ENCODE measurements at places on chromosomes 5 and 9.
A peak's percentile ranks its signal among the peaks of the same experiment; 100 is the strongest.

DNA sequence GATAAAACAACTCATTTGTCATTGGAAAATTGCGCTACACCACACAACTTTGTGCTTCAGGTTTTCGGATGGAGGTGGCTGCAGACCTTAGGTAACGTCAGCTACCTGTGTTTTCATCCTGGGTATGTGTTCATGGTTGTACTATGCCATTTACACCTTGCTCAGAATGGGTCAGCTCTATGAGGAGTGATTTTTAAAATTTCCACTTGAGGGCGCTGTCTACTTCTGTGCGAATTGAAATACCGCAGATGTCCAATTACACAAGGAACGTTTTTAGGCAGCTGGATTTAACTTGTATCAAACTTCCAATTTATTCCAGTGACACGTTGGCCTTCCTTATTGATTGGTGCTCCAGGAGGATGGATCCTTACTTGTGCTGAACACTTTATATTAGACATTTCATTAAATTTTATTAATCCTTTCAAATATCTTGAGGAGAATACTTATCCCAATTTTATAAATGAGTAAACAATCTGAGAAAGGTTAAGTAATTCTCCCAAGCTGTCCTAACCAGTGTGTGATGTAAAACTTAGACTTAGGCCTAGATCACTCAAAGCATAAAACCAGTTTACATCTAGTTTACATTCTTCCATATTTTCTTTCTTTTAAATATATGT is 23.4 kb downstream of the DMRTA1 start:
- no peak for DNase-seq

DNA sequence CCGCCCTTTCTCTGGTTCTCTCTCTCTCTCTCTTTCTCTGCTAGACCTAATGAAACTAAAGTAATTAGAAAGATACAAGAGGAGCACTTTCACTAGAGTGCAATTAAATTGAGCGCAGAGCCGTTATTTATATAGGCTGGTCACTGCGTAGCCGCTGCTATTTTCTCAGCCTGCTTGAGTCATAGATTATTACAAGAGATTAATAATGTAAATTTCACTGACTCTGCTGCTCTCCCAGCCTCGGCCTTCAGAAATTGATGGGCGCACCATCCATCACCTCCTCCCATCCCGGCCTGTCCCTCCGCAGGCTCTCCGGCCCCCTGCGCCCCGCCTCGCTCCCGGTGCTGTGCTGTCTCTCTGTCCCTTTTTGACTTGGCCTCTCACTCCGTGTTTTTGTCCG is 268.0 kb upstream of the MVB12B start:
- DNase-seq = no peak

GRCh38 chr5:40615586-40616170 is 64.0 kb upstream of the PTGER4 start:
- peak; percentile 3 for DNase-seq

DNA sequence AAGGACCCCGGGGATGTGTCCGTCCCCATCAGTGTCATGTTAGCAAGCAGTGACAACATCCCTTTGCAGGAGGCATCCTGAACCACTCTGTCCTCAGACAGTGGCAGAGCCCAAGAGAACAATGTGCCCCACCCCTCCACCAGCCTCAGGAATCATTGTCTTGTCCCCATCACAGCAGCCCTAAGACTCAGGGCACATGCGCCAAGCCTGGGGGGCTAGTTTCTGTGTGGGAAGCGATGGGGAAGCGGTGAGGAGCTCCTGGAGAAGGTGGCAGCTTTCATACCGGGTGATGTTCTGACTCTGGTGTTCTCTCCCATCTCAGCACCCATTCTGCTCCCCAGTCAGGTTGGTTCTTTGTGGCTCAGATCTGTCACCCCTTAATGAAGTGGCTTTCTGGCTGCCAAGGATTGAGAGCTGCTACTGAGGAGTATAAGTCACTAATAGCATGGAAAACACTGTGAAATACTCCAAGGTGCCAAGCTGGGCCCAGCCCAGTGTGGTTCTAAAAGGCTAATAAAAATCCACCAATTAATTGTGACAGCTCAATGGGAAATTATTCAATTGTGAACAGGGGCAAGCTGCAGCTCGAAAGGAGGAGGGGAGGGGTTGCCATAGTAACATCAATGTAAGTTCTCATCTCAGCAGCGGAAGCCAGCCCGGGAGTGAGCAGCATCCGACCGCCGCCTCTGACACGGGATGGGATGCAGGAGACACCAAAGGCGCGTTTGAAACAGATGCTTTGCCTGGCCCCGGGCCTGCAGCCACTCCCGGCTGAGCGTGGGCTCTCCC is 4.7 kb downstream of the QRFP start:
- no peak for DNase-seq

DNA sequence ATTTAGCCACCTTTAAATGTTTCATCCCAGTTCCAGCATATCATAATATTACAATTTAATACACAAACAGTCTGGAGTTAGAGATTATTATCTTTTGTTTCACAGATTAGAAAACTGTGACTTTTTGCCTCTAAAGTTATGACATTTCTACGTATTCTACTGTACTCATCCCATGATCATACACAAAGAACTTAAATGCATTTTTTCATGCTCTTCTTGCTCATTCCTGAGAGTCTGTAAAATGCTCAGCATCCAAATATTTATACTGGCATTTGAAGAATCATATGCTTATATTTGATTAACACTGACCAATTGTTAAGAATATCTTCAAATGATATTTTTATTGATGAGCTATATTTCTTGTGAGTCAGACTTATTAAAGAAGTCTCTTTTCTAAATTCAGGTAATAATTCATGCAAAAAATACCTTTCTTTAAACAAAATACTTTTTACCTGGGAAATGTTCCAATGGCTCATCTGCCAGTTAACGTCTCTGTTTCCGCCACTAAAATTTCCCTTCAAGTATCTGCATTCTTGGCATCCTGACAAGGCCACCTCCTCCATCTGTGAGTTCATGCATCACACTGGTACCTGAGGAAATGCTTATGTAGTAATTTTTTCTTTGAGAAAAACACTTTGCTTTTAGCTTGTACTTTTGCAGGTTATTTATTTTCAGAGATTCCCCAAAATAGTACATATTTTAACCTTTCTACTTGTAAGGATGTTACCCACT is 139.6 kb upstream of the RASA1 start:
- DNase-seq = no peak

GRCh38 chr9:1434052-1434767 is 384.1 kb downstream of the DMRT2 start:
- no peak for DNase-seq

- no peak for DNase-seq
Measured at GRCh38 chr5:176733406-176734262, 76.7 kb upstream of the UNC5A start.

DNA sequence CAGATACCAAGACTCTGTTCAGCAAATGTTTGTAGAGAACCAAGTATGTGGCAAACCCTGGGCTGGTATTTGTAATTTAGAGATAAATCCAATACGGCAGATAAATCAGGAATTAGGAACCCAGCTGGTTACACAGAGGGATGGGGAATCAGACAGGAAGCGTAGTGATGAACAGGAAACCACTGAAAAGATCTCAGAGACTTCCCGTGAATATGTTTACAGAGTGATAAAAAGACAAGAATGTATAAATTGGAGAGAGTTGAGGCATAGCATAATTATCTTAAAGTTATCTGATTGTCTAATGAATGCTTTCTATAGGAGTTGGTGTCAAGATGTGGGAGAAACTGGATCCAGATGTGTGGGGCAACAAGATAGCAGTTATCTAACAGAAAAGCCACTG is 246.6 kb upstream of the SMARCA2 start:
- DNase-seq = no peak

GRCh38 chr5:138936225-138936967 is 61.3 kb upstream of the LRRTM2 start:
- no peak for DNase-seq

GRCh38 chr9:38436708-38437107 is 12.5 kb upstream of the IGFBPL1 start:
- DNase-seq = no peak

GRCh38 chr5:128579639-128580038 is 41.6 kb upstream of the FBN2 start:
- DNase-seq = no peak

- DNase-seq = peak; percentile 20
Measured at GRCh38 chr9:113416149-113416721, 5.7 kb downstream of the C9orf43 start.

DNA sequence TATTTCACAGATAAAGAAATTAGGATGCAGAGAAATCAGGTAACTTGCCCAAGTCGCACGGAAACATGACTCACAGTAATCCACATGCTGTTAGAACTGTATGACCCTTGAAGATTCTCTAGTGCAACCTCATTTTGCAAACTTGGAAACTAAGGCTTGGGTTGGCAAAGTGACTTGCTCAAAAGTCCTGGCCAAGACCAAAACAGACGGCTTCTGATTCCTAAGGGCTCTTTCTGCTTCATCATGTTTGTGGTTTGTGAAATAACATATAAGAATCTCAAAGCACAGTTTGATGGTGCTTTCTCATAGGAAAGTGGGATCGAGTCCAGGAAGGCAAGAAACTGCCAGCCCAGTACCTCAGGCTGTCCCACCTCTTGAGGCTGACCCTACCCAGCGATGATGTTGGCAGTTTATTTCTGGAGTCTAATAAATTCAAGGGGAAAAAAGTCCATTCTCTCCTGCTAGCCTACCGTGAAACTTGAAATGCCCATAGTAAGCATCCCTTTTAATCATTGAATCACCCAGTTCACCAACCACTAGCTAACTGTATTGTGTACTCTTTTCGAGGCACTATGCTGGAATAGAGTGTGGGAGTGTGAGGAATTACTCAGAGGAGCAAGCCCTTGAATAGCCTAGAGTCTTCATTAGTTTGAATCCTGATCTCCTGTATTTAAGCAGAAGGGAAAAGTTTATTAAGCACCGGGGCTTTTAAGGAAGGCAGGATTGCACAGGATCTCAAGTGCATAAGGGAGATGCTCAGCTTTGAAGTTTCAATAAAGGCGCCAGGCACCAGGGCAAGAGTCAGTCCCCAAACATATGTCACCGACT is 14.1 kb downstream of the CAPSL start:
- no peak for DNase-seq

DNA sequence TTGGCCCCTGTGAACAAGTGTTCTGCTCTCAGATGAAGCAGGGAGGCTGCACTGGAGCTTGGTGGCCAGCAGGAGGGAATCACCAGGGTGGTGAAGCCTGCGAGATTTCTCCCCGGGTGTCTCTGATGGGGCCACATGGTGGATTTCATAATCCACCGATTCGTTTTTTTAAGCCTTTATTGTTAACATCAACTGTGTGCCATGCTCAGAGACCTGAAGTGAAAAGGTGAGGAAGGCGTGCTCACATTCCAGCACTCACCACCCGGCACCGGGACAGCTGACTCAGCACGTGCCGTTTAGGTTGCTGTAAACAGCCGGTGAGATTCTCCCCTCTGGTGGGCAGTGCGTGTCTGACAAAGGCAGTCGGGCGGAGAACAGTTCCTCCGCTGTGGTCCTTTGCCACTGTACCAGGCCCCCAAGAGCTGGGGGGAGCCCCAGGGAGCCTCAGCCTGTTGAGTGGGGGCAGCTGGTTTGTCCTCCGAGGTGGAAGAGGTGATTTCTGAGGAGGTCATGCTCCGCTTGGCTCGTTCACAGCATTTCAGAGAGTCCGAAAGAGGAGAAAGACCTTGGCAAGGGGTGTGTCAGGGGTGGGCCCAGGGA is 12.7 kb upstream of the AHRR start:
- no peak for DNase-seq

GRCh38 chr5:162484986-162485385 is 417.4 kb downstream of the GABRG2 start:
- DNase-seq = no peak

DNA sequence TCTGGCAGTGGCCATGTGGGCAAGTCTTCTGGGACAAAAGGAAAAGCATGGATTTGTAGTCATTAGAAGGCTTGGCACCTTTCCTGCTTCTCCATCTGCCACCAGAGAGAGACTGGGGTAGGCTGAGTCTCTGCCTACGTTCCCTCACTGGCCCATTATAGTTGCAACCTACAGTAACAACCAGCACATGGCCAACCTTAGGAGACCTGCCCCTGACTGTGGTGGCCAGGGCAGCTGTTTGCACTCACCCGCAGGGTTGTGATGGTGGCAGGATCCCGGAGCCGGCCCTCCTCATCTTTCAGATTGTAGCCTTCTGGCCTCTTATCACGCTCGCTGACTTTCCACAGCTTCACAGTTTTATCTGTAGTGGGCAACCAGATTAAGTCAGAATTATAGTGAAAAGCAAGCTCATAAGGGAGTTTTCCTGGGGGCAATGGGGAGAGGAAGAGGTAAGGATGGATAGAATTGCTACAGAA is 174.9 kb upstream of the GPR151 start:
- DNase-seq = no peak

DNA sequence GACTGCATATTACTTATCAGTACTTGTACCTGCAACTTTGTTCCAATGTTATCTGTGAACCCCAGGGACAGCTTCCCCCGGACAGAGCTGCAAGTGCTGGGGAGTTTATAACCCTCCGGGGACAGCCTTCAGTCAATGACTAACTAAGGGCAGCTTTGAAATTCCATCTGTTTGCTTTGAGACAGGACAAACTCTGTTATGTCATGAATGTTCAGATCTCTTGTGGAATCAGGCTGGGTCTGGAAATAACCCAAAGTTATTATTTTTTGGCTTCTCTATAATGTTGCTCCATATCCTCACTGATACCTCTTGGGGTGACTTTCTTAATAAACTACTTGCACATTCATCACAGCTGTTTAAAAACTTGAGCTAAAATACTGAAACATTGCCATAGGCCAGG is 617.5 kb upstream of the TLE4 start:
- no peak for DNase-seq

- no peak for DNase-seq
Measured at GRCh38 chr9:75974016-75974766, 83.7 kb downstream of the PCSK5 start.

DNA sequence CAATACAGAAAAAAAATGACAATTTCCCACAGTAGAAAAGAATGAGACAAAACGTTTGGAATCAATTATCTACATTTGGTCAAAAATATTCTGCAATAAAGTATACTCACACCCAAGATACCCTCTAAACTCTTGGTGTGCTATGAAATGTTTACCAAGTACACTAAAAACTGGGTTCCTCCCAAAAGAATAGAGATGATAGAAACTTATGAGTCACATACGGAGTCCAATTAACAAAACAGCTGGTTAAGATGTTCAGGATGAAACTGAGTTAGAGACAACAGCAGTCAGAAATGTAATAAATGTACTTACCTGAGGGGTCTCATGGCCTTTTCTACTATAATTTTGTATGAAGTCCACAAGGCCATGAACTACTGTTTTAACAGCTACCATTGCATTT is 25.7 kb downstream of the RC3H2 start:
- no peak for DNase-seq

GRCh38 chr5:78699552-78700153 is 51.1 kb upstream of the LHFPL2 start:
- no peak for DNase-seq

GRCh38 chr5:162567644-162568043 is 500.1 kb downstream of the GABRG2 start:
- DNase-seq = no peak

- no peak for DNase-seq
Measured at GRCh38 chr9:114238891-114239875, 83.7 kb upstream of the ORM1 start.

- peak; percentile 37 for DNase-seq
Measured at GRCh38 chr5:95727764-95728191, 3.4 kb upstream of the RHOBTB3 start.

GRCh38 chr5:171122372-171122771 is 186.7 kb upstream of the TLX3 start:
- DNase-seq = no peak

- no peak for DNase-seq
Measured at GRCh38 chr5:106797996-106798395, 872.7 kb downstream of the EFNA5 start.
